ENCODE measurements at places on chromosomes 5 and 9.

DNA sequence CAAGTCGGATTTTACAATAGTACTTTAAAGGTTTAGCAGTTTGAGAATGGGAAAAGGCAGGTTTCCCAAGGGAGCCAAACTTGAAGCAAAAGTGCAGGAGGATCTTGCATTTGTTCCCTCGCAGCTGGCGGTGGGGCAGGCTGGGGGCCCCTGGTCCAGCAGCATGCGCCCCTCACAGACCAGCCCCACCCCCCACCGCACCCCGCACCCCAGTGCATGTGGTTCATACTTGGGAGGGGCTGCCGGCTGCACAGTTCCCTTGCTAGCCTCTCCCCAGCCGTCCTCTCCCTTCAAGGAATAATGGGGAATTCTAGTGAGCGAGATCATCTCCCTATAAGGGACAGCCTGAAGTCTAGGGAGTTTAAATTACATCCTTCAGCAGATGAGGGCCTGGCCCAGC lies 273.1 kb upstream of the IRX2 start:
- DNase-seq = no peak

DNA sequence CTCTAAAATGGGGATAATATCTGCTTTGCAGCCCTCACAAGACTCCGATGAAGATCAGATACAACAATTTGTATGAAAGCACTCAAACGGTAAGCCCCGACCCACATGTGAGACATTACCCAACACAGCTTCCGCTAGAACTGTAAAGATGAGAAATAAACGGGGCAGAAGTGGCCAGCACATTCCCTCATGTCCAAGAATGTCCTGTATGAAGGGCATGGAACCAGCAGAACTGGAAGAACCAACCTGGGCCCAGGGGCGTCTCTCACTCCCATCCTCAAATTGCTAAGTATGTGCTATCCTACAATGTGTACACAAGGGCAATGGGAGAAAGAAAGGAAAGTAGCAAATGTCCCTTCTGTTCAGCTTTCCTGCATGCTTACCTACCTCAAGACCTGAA lies 33.0 kb downstream of the CCDC125 start:
- no peak for DNase-seq

- DNase-seq = no peak
These were observed 38.8 kb downstream of the MUSK start for GRCh38 chr9:110707419-110707818.

- peak; percentile 54 for DNase-seq
These were observed 1.9 kb downstream of the LPAR1 start for GRCh38 chr9:111036429-111036789.

DNA sequence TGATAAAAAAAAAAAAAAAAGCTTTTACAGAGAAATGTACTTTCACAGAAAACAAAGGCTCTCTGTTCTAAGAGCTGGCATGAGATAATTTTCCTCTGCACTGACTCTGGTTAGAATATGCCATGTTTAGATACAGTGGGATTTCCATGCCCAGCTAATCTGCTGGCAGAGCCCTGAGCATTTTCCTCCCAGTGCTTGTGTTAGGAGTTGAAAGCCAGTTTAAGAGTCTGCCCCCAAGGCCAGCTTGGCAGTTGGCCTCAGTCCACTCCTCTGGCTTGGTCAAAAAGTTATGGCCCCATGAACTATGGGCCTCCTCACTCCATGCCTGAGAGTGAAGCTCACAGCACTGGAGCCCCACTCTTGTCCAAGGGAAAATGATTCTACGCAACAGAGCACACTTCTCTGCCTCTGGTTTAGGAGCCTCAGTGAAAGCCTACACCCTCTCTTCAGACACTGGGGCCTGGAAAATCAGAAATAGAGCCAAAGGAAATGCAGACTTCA lies 21.9 kb downstream of the MOCS2 start:
- peak; percentile 82 for DNase-seq

Data from midbrain (tissue), 1 donor.